Activated naive CD8-positive, alpha-beta T cell treated with anti-CD3 and anti-CD28 coated beads, Interleukin-2, amount 10 ng/mL, durations not matched to agents 7 days and 5 days (primary cell): ENCODE measurements at places on chromosomes 5 and 9.

DNA sequence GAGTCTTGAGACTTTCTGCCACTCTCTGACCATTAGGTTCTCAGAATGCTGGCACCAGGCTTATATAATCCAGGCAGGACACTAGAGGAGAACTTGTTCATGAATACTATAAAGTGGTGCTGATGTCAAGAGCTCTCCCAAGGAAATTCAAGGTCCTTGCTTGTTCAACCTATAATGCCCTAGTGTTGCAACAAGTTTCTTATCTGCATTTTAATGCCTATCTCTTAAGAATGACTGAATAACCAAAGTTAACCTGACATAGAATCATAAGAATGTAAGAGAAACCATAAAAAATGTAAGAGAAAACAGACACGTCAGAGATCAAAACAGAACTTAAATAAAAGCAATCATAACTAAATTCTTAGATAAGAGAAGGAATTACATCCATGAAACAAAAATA is 640.8 kb upstream of the SGCD start:
- DNase-seq = no peak

GRCh38 chr5:53694520-53695022 is 134.1 kb downstream of the NDUFS4 start:
- no peak for DNase-seq

GRCh38 chr9:95626341-95626740 is 109.6 kb upstream of the PTCH1 start:
- no peak for DNase-seq

DNA sequence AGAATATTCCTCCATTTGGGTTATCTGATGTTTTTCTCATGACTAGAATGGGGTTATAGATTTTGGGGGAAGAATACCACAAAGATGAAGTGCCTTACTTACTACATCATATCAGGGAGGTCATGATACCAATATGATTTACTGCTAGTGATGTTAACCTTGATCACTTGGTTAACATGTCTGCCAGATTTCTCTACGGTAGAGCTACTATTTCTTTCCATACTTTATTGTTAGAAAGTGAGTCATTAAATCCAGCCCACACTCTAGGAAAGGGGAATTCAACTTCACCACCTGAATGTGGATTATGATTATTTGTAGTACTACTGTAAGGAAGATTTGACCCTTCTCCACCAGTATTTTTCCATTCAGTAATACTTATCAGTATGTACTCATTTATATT is 64.7 kb downstream of the UBE2R2 start:
- DNase-seq = no peak

GRCh38 chr9:79651251-79651795 is 79.6 kb downstream of the TLE4 start:
- DNase-seq = no peak

DNA sequence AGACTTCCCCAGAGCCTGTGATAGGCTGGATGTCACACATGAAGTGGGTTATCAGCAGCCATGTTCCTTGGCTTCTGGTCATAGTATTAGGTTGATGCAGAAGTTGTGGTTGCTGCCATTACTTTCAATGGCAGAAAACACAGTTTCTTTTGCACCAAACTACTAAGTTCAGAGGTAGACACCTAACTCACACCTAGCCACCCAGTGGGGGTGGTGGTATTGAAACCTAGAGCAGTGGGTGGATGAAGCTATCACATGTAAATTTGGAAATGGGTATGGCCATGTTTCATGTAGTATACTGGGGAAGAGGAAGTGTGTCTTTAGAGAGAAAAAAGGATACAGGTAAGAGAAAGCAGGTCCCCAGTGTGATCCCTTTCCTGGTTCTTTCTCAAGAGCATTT is 347.9 kb upstream of the SEMA6A start:
- no peak for DNase-seq

GRCh38 chr5:143564417-143564816 is 160.9 kb upstream of the NR3C1 start:
- DNase-seq = no peak

DNA sequence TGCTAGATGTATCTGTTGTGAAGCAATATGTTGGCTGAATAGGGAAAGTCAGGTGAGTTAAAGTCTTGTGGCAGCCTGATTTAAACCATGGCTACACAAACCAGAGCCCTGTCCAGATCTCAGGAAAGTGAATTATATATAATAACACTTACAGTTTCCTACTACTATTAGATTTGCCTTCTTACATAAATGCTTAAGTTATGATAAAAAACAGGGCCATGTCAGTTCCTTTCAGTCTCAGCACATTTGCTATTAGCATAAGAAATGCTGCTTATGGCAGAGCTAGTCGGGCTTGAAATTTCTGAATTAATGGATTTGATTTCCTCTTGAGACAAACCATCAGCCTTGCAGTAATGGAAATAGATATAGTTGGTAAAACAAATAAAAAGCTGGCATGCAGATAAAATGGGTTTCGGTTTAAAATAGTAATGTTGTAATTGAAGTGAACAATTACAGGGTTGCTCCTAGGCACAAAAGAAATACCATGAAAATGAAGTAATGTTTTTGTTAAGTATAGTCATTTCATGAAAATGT is 664.2 kb upstream of the ZNF608 start:
- DNase-seq = no peak

GRCh38 chr5:109411627-109412026 is 1.9 kb upstream of the PJA2 start:
- DNase-seq = no peak

GRCh38 chr9:136323371-136323789 is 4.0 kb upstream of the GPSM1 start:
- DNase-seq = no peak

DNA sequence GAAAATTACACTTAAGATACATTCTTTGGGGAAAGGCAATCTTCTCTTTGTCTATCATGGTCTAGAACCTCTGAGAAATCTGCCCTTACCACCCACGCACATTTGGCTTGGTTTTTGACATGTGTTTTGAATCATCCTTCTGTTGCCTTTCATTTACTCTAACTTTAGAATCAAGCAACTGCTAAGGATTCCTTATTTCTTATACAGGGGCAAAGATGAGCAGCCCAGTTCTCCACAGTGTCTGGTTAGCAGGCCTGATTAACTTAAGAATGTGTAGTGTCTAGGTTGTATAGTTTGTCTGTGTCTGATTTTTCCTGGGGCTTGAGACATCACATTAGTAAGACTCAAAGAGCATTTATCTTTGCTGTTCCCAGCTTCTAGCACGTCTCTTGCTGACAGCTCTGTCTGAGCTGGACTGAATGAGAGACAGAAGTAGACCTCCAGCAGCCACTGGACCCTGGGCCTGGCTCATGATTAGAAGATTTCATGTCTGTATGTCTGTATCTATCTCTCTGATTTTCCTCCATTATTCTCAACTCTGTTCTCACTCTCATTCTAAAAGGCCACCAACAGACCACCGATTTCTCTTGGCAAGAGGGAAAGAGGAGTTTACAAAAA is 31.8 kb upstream of the PCA3 start:
- DNase-seq = no peak

DNA sequence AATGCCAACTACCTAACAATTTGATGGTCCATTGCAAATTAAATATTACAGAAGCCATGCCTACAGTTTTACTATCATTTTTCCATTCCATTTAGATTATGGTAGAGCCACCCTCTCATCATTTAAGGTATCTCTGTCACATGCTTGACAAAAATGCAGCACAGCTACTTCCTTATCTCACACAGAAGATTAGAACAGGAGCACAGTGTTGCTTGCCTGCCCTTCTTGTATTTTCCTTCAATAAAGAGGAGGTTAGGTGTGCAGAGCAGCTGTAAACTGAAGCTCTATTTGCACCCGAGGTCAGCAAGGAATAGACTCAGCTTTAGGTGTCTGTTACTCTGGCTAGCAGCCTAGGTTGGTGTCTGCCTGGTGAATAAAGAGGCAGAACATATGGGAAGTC is 51.5 kb upstream of the ATP10B start:
- no peak for DNase-seq
